ENCODE measurements at places on chromosomes 12 and 14.

DNA sequence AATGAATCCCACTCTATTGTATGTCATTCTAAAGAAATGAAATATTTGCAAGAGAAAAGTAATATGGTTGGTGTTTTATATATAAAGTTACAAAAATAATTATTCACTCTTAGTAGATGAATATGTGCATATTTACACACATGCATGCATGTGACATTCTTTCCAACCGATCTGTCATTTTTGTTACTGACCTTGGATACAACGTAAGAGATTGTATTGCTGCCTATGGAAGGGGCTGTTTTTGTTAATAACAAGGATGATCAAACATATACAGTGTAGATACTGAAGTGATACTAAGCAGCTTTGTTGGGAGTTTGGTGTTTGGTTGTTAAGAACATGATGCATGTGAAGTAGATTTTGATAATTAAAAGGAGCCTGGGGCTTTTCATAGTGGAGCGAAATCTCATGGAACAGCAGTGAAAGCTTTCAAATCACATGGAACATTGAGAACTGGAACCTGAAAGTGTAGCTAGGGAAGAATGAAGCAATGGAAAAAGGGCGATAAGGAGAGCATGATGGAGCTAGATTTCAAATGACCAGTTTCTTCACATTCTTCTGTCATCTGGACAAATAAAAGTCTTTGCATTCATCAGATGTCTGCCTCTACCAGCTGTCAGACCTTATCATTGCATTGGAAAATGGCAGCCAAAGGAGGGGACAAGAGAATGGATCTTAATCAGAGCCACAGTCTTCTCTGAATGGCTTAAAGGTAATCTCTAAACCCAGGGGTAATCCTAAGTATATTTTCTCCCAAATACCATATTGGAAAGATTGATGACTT, 10.0 kb downstream of the BORCS5 start:
- DNase-seq = no peak

- no peak for DNase-seq
Observed at GRCh38 chr14:53044486-53044885, 93.6 kb upstream of the FERMT2 start.

DNA sequence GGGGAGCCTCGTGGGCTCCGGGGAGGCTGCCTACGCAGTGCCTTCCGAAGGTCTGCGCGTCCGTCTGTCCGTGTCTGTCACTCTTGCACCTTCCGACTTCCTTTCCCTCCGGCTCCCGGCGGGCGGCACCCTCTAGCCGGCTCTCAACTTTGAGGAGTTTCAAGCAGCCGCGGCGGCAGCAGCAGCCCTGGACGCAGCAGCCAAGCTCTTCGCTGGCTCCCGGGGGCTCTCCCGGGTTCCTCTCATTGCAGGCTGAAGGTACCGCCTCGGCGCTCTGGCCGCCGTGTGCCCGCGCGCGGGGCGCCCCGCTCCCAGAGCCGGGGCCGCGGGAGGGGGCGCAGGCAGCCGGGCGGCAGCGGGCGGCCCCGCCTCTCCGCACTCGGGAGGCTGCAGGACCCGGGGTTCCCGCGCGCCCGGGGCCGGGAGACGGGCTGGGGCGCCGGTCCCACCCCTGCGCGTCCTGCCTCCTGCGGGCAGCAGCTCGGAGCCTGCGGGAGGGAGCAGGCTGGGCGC, at the start of the genes AMIGO2 and PCED1B:
Gene AMIGO2 (minus strand): TSS at position 492 of the 513 bp plus-strand sequence. CDS start 957 bp downstream, outside the sequence.
Gene PCED1B (plus strand): TSS at position 154 of the 513 bp plus-strand sequence. CDS start 155,443 bp downstream, outside the sequence.
- peak; percentile 85 for DNase-seq

GRCh38 chr12:119828300-119828699, 48.8 kb downstream of the CIT start:
- peak; percentile 42 for DNase-seq

DNA sequence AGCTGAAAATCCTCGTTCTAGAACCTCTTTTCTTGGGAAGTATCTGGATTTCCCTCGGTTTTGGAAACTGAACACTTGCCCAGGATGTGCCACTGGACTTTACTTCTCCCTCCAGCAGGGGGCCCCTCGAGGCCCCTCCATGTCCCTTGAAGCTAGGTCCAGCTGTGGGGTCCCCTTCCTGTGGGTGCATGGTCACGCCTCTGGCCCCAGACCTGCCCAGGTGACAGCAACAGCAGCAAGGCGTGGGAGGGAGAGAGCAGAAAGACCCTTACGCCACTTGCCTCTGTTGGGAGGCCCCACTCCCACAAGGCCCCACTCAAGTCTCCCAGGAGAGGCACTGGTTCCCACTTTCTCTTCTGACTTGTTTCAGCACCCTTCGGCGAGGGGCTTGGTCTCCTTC, 3.1 kb downstream of the SLC25A29 start:
- DNase-seq = peak; percentile 5

- no peak for DNase-seq
Observed at GRCh38 chr12:115767916-115768315, 509.6 kb downstream of the MED13L start.

DNA sequence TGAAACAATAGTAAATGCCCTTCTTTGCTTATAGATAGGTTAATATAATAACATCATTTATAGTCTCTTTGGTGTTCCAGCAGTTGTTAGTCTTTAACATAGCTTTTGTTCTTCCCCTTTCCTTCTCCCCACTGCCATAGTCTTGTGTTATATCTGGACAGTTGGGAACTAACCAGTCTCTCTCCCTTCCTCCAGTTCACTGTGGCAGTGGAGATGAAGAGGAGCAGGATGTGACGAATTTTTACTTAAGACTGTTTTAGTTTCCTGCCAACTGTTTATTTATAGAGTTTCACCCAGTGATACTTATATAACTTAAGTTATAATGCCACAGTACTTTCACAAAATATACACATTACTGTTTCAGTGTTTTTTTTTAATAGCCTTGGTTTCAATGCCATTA, 277.4 kb downstream of the PDZRN4 start:
- no peak for DNase-seq
